Fibroblast of lung (primary cell): ENCODE measurements at places on chromosomes 12 and 14. TPM values are rescaled to one million over a fixed set of nuclear protein-coding genes. Genes with fewer than 3 reads are reported as not detected.

DNA sequence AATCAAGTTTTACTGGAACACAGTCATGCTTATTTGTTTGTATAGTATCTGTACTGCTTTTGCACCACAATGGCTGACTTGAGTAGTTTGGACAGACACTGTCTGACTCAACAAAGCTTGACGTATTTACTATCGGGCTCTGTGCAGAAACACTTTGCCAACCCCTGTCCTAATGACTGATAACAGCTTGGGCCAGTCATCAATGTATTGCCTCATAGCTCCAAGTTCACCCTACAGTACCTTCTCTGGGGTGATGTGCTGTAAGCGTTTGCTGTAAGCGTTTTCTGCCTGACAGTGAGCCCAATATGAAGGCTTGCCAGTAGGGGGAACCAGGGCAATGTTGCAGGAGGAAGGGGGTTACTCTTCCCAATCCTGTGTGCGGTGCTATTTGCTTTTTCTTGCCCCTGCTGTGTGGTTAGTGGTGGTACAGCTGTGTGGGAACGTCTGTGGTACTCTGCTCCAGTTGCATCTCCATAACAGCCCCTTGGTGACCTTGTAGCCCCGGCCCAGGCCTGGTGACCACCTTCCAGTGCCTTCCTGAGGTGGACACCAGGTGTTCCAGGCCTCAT lies 5.4 kb upstream of the CCDC177 start:
- H3K4me3 ChIP-seq: no peak overlapping the region
- peak; percentile 91 for DNase-seq
- H3K27me3 ChIP-seq: peaks cover 11% of the 10 kb centered on the region
- no peak overlapping the region for H3K27ac ChIP-seq

TAS2R9 gene
- total RNA-seq: 0.17 TPM in 1 of 2 replicates, not detected in the other

DNA sequence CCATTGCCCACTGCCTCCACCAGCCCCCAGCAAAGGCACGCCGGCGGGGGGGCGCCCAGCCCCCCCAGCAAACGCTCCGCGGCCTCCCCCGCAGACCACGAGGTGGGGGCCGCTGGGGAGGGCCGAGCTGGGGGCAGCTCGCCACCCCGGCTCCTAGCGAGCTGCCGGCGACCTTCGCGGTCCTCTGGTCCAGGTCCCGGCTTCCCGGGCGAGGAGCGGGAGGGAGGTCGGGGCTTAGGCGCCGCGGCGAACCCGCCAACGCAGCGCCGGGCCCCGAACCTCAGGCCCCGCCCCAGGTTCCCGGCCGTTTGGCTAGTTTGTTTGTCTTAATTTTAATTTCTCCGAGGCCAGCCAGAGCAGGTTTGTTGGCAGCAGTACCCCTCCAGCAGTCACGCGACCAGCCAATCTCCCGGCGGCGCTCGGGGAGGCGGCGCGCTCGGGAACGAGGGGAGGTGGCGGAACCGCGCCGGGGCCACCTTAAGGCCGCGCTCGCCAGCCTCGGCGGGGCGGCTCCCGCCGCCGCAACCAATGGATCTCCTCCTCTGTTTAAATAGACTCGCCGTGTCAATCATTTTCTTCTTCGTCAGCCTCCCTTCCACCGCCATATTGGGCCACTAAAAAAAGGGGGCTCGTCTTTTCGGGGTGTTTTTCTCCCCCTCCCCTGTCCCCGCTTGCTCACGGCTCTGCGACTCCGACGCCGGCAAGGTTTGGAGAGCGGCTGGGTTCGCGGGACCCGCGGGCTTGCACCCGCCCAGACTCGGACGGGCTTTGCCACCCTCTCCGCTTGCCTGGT lies at the start of gene CDKN1B:
TSS of gene CDKN1B (plus strand) at position 576 of the 793 bp plus-strand sequence. CDS start 472 bp downstream, outside the sequence.
- DNase-seq: peak; percentile 96
- peak within 1 kb of the TSS; percentile 95 for H3K27ac ChIP-seq
- no peaks in the 10 kb centered on the region for H3K27me3 ChIP-seq
- H3K4me3 ChIP-seq: peak within 1 kb of the TSS; percentile 97

DNA sequence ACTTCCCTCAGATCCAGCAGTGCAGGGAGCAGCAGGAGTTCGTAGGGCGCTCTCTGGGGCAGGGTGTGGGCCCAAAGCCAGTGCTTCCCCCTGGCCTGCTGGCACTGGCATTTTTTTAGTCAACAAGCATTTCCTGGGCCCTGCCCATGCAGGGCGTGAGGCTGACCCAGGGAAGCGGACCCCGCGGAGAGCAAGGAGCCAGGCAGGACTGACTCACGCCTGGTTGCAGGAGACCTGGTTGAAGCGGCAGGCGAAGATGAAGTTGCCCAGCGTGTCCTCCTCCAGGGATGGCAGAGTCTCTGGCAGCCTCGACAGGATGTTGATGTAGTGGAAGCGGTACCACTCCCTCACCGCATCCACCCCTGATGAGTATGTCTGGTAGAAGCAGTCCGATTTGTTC lies 13.5 kb downstream of the SCNN1A start:
- no peak overlapping the region for H3K27ac ChIP-seq
- H3K4me3 ChIP-seq: no peak overlapping the region
- no peaks in the 10 kb centered on the region for H3K27me3 ChIP-seq
- no peaks in the 10 kb centered on the region for H3K36me3 ChIP-seq
- peaks cover 2% of the 10 kb centered on the region for H3K4me1 ChIP-seq
